ENCODE measurements at places on chromosomes 6 and 20. TPM values are rescaled to one million over a fixed set of nuclear protein-coding genes. Genes with fewer than 3 reads are reported as not detected.

GRCh38 chr6:4294636-4295035 lies 159.3 kb upstream of the ECI2 start:
- DNase-seq: no peak

DNA sequence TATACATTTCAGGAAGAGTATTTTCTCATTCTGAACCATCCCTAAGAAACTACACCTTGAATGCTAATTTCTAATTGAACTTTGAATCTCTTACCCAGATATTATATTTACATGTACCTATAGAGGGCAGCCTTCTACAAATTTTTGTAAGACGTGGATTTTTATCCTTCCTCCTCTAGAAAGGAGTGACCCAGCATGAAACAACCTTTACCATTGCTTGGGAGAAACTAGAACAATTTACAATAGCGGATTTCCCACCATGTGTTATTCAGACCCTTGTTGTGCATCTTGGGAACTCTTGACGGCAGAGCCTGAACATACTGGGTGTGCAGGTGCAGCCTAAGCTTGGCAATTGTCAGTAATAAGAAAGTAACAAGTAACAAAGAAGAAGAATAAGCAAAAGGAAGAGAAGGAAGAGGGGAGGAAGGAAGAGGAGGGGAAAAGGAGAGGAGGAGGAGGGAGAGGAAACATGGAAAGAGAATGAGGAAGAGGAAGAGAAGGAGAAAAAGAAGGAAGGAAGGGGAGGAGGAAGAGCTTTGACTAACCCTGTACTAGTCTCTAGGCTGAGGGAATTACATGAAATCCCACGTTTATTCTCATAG lies 10.8 kb upstream of the TAAR1 start:
- DNase-seq: peak; percentile 15

DNA sequence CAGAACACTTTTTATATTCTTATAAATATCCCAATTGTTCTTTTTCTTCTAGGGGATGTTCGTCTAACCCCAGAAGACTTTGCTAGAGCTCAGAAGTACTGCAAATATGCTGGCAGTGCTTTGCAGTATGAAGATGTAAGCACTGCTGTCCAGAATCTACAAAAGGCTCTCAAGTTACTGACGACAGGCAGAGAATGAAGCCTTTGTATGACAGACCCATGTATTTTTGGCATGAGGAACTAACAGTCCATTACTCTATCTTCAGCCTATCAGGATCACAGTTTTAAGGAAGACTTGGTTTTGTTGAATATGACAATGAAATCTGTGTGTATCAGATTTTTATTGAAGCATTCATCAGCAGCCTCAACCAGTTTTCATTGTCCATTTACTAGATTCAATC lies 71.4 kb downstream of the VTA1 start:
- no peak for DNase-seq

DNA sequence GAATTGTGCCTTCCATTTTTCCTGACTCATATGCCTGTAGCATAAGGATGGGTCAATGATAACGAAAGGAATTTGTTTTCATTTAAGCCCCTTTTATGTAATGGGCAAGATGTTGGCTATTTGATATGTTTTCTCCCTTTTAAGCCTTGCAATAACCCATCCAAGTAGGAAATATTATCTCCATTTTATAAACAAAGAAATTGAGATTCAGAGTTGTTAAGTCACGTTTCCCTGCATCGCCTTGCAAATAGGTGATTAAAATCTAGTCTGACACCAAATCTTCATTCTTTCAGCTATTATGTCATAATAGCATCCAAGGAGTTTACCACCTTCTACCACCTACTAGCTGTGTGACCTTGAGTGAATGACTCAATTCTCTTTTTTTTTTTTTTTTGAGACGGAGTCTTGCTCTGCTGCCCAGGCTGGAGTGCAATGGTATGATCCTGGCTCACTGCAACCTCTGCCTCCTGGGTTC lies 7.0 kb downstream of the HNF4A start:
- no peak for DNase-seq

- DNase-seq: peak; percentile 10
These were observed 1.9 kb downstream of the L3MBTL3 start for GRCh38 chr6:130020073-130020906.

GRCh38 chr6:5684320-5685053 lies 322.2 kb downstream of the NRN1 start:
- peak; percentile 3 for DNase-seq

DNA sequence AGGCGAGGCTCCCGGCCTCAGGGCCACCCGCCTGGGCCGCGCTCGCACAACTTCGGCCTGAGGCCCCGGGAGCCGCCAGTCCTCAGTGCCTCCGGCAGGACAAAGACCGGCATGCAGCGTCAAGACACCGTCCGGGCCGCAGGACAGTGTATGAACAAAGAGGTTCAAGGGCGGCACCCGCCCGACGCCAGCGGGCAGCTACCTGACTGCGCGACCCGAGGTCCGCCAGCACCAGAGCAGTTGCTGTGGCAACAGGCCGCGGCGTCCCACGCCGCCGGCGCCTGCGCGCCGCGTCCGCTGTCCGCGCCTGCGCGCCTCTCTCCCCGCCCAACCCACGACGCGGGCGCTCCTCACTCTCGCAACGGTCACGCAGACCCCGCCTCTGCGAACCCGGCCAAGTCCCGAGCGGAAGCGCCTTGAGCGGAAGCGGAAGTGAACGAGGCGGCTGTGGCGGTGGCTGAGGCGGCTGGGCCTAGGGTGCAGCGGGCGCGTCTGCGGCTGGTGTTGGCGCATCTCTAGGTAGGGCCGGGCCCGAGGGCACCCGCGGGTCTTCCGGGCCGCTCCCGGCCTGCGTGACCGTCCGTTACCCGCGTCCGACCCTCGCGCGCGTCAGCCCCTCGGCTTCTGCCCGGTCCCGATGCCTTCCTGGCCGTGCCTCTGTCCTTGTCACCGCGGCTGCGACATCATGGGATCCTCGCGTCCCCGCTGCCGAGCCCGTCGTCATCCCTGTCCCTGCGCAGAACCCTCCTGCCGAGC lies at the start of gene FAM120B:
Gene FAM120B (plus strand): TSS at position 435 of the 756 bp plus-strand sequence. CDS start 10,633 bp downstream, outside the sequence.
- peak; percentile 81 for DNase-seq

- DNase-seq: no peak
These were observed 9.2 kb upstream of the SIRPG start for GRCh38 chr20:1666802-1667201.

DNA sequence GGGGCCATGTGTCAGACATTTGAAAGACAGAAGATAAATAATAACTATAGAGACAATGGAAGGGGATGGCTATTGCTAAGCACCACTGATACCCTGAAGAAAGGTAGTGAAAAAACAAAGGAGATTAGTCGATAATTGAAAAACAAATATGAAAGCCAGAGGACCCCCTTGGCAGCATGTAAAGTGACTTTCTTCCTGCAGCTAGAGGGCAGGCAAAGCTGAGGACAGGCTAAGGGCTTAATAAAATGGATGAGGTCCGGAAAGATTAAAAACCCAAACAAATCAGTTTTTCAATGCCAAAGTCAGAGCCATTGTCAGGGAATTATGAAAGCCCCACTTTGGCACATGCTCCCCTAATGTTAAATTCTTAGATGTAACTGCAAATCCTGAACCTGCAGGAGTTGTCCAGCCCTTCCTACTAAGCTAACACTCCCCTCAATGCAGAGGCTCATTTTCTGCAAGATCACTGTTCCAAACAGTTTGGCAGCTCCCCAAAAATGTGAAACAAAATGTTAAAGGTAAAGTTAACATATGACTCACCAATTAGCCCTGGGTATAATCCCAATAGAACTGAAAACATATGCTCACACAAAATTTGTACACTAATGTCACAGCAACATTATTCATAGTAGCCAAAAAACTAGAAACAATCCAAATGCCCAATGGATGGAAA lies 1177.9 kb downstream of the GRIK2 start:
- DNase-seq: no peak

GRCh38 chr6:82567621-82568020 lies 204.0 kb downstream of the TPBG start:
- no peak for DNase-seq

GRCh38 chr20:251354-251753 lies 6.2 kb upstream of the DEFB132 start:
- no peak for DNase-seq

GRCh38 chr6:42915732-42916131 lies at the start of gene PTCRA:
PTCRA (plus strand) TSS chr6:42916053; CDS start chr6:42916070, 17 bp downstream.
- no peak for DNase-seq

GRCh38 chr6:158431560-158431959 lies 119.3 kb downstream of the TULP4 start:
- no peak for DNase-seq

GRCh38 chr6:45563041-45563440 lies 185.3 kb upstream of the SUPT3H start:
- no peak for DNase-seq

- no peak for DNase-seq
These were observed 7.2 kb downstream of the FAM120B start for GRCh38 chr6:170313716-170314295.

- no peak for DNase-seq
These were observed 83.2 kb downstream of the MANEA start for GRCh38 chr6:95660544-95660943.

DNA sequence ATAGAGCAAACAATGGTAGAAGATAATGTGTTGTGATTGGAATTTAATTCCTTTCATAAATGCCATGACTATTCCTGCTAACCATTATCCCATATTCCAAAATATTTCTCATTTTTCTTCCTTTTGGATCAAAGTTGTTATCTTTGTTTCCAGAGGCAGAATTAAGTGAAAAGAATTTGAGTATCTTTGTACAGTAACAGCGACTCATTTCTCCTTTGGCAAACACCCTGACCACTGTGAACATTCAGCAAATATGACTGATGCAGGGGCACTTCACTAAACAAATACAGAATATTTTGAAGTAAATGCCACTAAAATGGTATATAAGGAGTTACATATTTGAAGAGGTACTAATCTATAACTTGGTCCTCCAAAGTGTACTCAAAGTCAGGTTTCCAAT lies 105.0 kb upstream of the LAMP5 start:
- no peak for DNase-seq

- DNase-seq: no peak
These were observed 21.8 kb upstream of the SAMD5 start for GRCh38 chr6:147486683-147487082.

Gene TLDC2
- 0.04 TPM for polyA plus RNA-seq

Gene PRIM2
- polyA plus RNA-seq: 15.0 TPM

Gene CMTR1
- 17.8 TPM for polyA plus RNA-seq

Gene AKIRIN2
- polyA plus RNA-seq: 39.1 TPM
